ENCODE measurements at places on chromosomes 2 and 18.

DNA sequence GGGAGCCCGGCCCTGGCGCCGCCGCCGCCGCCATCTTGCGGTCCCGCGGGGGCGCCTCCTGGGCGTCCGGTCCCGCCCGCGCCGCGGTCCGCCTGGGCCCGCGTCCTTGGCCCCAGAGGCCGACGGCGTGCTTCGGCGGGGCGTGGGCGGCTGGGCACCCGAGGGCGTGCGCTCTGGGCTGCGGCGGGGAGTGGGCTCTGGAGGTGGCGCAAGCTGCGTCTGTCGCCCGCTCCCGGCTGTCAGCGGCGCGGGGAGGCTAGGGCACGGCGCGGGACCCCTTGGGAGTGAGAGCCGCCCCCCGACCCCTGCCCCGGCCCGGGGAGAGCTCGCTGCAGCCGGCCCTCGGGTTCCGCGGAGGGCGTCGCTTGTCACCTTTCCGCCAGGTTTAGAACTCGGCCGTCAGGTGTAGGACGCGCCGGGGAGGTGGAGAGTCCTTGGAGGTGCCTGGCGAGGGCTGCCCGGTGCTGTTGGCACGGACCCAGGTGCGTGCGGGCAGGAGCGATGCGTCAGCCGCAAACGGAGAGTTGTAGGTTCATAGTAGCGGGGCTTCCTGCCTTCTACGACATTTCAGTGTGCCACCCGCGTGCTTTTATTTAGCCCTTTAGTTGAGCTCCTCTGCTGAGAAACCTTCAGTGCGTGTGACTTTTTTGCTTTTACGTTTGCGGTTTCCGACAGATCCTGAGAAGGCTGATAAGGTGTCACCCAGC is 921 bp downstream of the VAPA start:
- DNase-seq = peak; percentile 68

- no peak for DNase-seq
Observed at GRCh38 chr2:168601741-168602140, 145.7 kb downstream of the CERS6 start.

- DNase-seq = no peak
Observed at GRCh38 chr2:218152172-218152571, 14.6 kb downstream of the CXCR1 start.

GRCh38 chr2:151238527-151239487 is 22.9 kb downstream of the RBM43 start:
- peak; percentile 72 for DNase-seq

- no peak for DNase-seq
Observed at GRCh38 chr2:105536175-105536574, 137.3 kb upstream of the FHL2 start.

- no peak for DNase-seq
Observed at GRCh38 chr2:134336352-134336751, 82.5 kb downstream of the MGAT5 start.

- peak; percentile 59 for DNase-seq
Observed at GRCh38 chr2:119028327-119029174, 86.6 kb downstream of the MARCO start.

DNA sequence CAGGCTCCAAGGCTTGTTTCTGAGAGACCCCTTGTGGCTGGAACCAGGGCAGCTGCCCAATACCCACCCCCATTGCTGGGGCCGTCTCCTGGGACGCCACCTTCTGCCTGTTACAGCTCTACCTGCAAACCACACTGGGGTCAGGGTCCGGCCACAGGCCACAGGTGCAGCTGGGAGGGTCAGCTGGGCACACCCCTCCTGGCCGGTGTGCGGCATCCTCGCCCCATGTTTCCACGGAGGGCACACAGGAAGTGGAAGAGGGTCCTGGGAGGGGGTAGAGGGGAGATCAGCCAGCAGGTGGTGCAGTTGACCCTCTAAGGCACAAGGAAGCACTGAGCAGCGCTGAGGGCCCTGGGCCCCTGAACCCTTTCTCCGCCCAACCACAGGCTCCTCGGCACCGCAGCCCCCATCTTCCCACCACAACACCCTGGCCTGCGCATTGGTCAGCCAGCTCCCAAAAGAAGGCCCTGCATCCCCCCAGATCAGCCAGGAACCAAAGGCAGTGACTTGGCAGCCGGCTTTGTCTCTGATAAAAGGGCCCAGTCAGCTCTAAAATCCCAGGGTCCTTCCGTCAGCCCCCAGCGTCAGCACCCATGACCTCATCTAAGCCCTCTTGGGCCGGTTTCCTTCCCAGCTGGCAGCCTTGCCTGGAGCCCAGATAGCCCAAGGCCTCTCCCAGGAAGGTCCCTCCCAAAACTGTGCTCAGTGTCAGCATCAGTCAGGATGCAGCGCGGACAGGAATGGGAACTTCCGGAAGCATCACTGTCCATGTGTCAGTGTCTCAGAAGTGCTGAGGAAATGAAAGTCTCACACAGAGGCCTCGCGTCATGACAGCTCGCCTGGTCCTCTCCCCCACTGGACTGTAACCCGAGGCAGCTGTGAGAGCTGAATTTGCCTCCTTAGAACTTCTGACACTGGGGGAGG is 1.7 kb downstream of the ERFE start:
- DNase-seq = no peak

GRCh38 chr2:158731386-158731785 is 63.7 kb upstream of the DAPL1 start:
- no peak for DNase-seq

DNA sequence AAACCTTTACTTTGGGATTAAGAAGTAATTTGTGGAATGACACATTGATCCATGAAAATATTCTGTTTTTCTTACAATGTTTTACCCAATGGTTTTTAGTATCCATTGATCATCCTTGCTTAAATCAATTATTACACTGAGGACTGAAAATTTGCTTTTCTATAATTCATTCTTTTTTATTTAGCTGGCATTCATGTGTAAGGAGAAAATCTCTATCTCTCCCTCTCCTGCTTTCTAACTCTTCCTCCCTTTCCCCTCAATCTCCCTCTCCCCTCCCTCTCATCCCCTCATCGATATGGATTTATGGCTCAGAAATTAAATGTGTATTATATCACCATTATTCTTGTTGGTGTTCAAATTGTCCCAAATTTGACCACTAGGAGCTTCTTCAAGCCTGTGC is 29.7 kb downstream of the GALNT5 start:
- no peak for DNase-seq

All from A172 (cell line).